ENCODE measurements at places on chromosomes 12 and 14.

DNA sequence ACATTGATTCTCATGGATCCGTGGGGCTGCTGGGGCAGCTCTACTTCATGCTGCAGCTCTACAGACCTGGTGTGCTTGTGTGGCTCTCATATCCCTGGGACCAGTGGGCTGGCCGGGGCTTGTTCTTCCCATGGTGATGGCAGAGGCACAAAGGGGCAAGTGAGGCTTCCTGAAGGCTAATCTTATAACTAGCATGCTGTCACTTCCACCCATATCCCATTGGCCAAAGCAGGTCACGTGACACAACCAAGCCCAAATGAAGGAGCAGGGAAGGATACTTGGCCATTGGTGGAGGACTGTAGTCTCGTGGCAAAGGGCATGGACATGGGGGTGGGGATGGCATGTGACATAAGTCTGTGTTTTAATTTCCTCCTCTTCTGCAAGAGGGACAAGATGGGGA is 9.9 kb downstream of the PLBD2 start:
- no peak for DNase-seq

DNA sequence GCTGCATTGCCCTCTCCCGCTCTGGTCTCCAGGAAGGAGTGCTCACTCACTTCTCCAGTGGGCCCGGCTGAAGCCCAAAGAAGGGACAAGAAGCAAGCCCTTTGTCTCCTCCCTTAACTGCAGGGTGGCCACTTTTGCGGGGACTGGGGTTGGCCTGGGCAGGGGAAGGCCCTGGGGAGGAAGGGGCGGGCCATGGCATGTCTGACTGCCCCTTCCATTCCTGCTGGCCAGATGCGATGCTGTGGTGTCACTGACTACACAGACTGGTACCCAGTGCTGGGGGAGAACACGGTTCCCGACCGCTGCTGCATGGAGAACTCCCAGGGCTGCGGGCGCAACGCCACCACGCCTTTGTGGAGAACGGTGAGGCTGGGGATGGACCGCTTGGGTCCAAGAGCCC is 203.8 kb downstream of the TSPAN9 start:
- no peak for DNase-seq

DNA sequence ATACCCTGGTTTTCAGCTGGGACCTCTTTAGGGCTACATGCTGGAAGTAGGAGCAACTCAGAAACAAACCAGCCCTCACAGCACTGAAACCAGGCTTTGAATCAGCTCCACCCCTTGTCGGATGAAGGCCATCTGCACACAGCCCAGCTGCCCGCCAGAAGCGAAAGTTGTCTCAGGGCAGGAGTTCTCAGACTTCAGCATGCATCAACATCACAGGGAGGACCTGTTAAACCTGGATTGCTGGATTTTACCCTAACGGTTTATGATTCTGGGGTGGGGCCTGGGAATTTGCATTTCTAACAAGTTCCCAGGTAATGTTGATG is 10.9 kb downstream of the SYNDIG1L start:
- DNase-seq = peak; percentile 54

DNA sequence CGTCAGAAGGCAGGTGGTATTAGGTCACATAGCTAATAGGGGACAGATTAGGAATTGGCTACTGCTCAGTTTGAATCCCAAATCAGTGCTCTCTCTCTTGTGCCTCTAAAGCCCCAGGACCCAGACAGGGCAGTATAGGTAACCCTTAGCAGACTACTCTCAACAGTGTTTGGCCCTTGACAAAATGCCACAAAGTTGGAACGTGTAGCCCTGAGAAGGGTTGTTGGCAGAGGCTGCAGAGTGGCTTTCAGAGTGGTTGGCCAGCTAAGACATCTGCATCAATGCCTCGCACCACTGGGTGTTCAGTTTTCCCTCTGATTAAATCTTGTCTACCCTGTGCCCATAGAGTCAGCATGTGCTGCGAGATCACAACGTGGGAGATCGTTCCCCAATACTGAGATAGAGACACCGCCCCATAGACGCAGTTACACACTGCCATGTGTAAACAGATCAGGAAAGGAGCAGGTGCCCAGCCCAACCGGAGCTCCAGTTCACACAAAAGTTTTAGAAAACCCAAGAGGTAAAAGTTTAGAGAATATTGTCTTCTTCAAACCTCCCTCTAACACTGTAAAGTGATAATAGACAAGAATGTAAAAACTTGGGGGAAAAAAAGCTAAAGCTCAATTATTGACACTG is 48.3 kb downstream of the EML1 start:
- DNase-seq = no peak

DNA sequence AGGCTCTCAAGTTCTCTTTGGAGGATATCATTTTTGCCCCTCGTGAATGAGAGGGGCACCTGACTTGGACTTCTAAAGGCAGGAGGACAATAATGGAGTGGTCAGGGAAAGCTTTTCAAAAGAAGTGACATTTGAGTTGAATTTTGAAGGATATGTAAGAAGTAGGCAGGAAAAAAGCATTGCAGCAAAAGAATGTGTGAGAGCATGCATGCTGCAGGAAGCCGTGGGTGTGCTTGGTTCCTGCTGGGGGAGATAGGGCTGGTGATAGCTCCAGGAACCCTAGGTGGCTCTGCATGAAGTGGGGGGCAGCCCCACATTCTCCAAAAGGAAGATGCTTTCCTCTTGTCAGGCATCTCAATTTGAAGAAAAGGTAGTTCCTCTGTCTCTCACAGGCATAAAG is 23.1 kb downstream of the ACVR1B start:
- no peak for DNase-seq

DNA sequence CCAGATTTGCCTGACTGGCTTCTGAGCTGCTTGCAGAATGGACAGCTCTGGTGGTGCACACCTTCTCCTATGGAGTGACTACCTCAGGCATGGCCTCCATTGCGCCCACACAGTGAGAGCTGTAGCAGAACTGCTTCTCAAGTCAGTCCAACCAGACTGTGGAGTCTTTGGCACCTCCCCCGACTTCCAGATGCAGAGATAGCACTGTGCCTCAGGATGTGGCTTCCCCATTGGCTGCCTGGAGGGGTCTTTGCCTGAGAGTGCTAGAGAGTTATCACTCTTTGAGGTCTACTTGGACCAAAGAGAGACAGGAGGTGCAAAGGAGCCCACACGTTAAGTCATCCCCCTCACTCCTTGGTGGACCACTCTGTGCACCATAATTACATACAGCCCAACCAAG is 44.8 kb upstream of the FRS2 start:
- DNase-seq = no peak

DNA sequence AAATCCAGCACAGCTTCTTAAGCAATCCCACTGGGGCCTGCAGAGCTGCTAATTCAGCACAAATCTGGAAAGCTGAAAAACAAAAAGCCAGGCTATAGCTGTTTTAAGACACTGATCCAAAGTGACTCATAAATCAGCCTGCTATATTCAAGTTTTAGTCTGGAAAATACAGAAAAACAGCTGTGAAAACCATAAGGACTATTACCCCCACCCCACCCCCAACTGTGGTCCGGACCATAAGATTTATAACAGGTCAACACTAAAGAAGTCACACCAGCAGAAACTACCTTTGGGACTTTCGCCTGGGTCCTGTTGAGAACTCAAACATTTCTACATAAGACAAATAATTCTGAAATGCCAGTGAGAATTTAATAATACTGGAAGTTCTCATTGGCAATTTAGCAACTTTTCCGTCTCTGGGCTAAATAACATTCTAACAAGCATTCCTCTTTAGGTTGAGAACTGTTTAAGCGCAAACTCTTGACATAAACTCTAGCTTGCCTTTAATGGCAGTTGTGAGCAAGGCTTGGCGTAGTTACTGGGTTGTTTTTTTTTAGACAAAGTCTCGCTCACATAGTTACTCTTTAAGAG is 3.3 kb downstream of the LRIG3 start:
- no peak for DNase-seq

- DNase-seq = peak; percentile 41
Measured at GRCh38 chr14:91264151-91265150, 19.9 kb upstream of the GPR68 start.

DNA sequence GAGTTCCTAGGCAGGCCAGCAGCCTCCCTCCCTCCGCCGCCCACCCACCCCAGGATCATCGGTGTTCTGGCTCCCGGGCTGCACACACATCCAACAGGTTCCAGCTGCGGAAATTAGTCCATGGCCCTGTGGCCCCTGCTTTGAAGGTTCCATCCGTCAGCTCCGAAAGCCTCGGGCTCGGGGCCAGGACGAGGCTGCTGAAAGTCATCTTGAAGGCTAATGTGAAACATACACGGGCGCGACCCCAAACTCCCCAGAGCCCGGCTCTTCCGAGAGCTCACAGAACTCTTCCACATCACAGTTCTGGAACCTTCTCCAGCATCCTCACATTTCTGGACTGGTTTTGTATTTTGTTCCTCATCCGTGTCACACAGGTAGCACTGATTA is 19.8 kb downstream of the KDM2B start:
- no peak for DNase-seq

- no peak for DNase-seq
Measured at GRCh38 chr14:68292441-68293215, 473.0 kb downstream of the RAD51B start.
